ENCODE measurements at places on chromosomes 7 and 10.

GRCh38 chr10:44979281-44980191 is 927 bp upstream of the DEPP1 start:
- no peak for DNase-seq

DNA sequence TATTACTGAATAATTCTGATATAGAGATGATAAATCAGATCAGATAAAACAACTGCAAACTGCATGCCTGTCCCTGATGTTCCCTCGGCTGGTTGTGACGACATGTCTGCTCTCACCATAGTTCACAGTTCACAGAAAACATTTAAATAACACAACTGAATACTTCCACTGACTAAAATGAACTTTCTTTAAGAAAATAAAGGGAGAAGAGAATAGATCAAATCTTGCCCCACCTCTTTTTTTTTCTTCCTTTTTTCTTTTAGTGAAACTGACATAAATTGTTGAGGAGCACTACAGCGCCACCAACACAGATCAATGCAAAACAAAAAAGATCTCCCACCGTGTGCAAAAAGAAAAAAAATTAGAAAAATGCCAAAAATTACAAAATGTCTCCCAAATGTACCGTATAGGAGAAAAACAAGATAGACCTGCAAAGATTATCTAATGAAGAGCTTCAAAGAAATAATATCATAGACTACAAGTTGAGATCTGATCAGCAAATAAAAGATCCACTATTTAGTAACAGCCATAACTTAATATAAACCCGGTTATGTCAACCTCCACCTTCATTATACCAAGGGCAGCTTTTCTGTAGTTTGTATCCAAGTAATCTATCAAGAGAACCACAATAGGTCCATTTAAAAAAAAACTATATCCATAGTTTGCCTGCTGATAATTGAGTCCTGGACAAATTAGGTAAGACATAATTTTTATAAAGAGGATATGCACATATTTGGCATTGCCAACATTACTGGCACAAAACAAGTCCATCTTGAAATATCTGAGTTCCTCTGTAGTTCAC is 30.7 kb upstream of the EPC1 start:
- DNase-seq = no peak

DNA sequence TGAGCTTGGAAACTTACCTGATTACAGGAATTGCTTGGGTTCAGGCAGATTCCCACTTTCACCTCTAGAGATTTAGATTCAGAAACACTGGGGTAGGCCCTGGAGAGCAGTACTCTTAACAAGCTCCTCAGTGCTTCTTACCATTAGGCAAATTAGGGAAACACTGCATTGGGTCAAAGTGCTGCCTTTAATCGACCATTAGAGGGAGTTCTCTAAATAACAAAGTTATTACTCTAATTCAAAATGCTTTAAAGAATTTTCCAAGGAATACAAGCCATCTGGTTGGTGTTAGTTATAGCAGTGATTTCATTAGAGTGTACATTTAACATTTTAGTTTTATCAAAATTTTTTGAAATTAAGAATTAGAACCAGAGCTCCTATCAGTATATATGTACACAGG is 324.5 kb downstream of the GFRA1 start:
- no peak for DNase-seq

- no peak for DNase-seq
These were observed 53.9 kb upstream of the NFE2L3 start for GRCh38 chr7:26097837-26098668.

- no peak for DNase-seq
These were observed 73.4 kb downstream of the OR13A1 start for GRCh38 chr10:45241865-45242520.

DNA sequence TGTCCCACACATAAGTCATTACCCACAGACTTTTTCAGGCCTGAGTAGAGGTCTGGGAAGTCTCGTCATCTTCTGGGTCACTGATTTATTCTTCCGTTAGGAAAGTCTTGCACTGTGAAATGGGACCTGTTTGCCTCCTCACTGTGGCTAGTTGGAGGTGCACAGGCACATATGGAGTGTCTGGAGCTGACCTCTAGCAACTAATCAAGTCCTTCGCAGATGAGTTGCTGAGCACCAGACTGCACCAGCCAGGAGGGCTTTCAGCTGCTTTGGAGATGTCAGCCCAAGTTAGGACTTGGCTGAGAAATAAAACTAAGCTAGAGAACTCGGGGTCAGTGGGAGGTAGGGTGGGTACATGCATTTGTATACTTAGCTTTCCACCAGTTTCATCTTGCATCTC is 578.0 kb downstream of the GRID1 start:
- no peak for DNase-seq

DNA sequence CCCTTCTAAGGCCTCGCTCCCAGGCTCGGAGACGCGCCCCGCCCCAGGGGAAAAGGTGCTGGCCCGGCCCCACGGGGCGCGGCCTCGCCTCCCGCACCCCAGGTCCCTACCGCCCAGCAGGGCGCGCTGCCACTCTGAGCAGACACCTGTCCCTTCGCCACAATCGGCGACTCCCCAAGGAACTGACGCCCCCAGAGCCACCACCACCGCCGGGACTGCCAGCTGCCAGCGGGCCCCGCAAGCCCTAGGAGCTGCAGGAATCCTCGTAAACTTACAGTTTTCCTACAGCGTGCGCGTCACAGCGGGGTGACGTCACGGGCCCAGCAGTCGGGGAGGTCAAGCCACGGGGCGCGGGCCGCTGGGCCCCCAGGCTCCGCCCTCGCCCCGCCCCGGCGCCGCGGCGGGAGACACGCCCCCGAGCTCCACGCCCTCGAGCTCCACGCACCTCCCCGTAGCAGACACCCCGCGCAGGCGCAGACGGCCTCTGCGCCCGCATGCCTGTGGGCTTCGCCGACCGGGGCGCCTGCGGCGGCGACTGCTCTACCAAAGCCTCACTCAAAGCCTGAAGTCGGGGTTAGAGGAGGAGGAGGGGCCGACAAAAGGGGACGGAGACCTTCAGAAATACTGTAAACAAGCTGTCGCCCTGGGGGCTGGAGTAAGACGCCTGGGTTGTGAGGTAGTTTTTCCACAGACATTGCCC is at the start of gene ZNF438:
Gene ZNF438 (minus strand): TSS at position 308 of the 700 bp plus-strand sequence. CDS start 154,831 bp downstream, outside the sequence.
- peak; percentile 90 for DNase-seq

DNA sequence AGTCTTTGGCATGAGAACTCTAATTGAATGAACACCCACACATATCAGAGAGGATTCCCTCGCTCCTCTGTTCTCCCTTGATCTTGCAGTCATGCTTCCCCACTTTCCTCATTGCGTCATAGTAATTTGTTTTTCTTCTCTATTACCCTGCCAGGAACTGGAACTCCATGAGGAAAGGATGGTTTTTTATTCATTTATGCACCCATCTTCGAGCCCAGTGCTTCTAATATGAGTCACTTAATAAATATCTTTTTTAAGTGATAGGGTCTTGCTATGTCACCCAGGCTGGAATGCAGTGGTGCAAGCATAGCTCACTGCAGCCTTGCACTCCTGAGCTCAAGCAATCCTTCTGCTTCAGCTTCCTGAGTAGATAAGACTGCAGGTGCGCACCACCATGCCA is 83.5 kb downstream of the OTUD1 start:
- DNase-seq = no peak

DNA sequence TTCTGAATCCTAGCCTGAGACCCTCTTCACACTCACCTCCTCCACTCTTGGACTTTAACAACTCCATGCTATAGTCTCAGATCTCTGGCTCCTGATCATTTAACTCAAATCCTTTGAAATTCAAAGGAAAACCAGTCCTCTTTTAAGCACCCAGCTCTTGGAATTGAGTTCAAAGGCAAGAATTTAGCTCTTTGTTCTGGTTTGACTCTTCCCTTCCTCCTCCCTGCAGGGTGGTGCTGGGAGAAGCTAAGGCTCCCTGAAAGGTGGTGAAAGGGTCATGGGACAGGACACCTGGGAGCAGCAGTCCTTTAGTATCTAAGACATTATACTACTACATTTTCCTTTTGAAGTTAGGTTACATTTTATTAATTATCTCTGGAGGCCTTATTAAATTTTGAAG is 259.4 kb downstream of the CCSER2 start:
- DNase-seq = no peak

- no peak for DNase-seq
These were observed 83.3 kb upstream of the DNAJC1 start for GRCh38 chr10:22086730-22087401.

GRCh38 chr7:31126976-31127375 is 74.9 kb downstream of the ADCYAP1R1 start:
- no peak for DNase-seq

DNA sequence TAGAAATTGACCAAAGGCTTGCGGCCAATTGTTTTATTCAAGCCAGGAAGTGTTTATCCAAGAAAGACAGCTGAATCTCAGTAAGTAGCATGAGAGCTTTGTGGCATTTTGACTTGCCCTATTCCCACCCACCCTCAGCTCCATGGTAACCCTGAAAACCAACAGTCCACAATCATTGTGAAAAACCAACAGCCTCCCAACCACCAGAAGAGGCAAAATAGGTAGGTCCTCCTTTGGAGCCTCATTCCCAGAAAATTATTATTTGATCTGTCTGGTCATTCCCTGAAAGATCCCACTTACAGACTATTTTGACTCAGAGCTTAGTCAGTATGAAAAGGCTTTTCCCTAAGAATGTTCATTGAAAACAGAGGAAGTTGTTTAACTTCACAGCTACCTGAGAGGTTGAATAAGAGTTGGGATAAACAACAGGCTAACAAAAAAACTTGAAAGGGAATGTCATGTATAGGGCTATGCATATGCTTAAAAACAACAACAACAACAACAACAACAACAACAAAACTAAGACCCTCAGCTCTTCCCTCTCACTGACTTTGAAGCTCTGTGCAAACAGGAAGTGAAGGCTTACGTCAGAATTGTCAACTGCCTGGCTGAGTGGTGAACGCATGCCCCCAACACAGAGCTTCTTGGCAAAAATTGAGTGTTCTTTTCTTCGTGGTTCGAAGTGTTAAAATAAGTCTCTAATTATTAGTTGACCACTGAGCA is 11.2 kb downstream of the KPNA7 start:
- no peak for DNase-seq

GRCh38 chr7:22607180-22607579 is 107.2 kb upstream of the STEAP1B start:
- DNase-seq = no peak

DNA sequence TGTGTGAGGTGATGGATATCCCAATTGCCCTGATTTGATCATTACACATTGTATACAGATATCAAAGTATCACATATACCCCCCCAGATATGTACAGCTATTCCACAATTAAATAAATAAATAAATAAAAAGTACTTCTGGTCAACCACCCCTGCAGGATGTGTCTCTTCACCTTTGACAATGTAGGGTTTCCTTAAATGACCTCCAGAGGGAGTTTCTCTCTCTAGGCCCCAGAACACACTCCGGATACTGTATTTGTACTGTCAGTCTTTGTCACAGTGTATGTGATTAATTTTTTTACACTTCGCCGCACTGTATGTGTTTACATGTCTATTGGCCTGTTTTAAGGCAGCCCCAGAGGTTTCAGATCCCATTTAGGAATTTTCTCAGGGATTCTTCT is 123.6 kb downstream of the ADCYAP1R1 start:
- no peak for DNase-seq

GRCh38 chr7:155987681-155988235 is 175.5 kb upstream of the SHH start:
- no peak for DNase-seq

DNA sequence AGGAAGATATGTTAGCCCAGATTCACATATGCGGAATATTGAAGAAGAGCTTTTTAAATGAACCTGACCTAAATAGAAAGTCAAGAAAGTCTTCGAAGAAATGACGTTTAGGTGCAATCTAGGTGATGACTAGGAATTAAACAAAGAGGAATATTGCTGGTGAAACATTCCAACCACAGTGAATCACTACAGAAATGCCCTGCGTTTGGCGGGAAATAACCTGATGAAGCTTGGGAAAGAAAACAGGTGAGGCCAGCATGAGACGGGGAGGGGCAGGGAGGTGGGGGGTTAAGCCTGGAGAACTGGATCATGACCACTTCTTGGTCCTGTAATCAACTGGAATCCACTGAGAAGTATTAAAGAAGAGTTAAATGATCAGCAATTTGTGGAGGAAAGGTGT is 299.4 kb upstream of the VSTM2A start:
- no peak for DNase-seq

- DNase-seq = no peak
These were observed 133.7 kb upstream of the CAV2 start for GRCh38 chr7:116365797-116366196.

- no peak for DNase-seq
These were observed 67.6 kb downstream of the PAX2 start for GRCh38 chr10:100812978-100813377.

DNA sequence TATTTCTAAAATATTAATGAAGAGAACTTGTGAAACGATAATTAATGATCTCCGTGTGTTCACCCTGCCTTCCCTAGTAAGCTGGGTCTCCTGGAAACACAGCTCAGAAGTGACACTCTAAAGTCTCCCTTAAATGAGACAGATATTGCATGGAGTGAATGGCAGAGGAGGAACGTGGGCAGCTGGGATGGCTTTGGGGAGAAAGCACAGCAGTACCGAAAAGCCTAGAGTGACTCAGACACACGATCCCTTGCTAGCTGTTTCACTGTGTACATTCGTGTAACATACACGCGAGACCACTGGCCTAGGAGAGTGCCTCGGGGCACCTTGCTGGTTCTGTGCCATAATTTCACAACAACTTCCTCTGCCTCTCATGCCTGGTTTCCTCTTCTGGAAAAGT is 199.9 kb upstream of the TCERG1L start:
- no peak for DNase-seq

- no peak for DNase-seq
These were observed 161.4 kb downstream of the GPAM start for GRCh38 chr10:112022196-112022595.

- no peak for DNase-seq
These were observed 67.2 kb upstream of the CAMK2B start for GRCh38 chr7:44392618-44393010.

GRCh38 chr10:62699148-62699547 is 105.4 kb upstream of the ADO start:
- no peak for DNase-seq

GRCh38 chr10:23358357-23358756 is 13.8 kb upstream of the C10orf67 start:
- no peak for DNase-seq

- DNase-seq = no peak
These were observed 70.5 kb downstream of the SEMA3A start for GRCh38 chr7:84123965-84124547.

DNA sequence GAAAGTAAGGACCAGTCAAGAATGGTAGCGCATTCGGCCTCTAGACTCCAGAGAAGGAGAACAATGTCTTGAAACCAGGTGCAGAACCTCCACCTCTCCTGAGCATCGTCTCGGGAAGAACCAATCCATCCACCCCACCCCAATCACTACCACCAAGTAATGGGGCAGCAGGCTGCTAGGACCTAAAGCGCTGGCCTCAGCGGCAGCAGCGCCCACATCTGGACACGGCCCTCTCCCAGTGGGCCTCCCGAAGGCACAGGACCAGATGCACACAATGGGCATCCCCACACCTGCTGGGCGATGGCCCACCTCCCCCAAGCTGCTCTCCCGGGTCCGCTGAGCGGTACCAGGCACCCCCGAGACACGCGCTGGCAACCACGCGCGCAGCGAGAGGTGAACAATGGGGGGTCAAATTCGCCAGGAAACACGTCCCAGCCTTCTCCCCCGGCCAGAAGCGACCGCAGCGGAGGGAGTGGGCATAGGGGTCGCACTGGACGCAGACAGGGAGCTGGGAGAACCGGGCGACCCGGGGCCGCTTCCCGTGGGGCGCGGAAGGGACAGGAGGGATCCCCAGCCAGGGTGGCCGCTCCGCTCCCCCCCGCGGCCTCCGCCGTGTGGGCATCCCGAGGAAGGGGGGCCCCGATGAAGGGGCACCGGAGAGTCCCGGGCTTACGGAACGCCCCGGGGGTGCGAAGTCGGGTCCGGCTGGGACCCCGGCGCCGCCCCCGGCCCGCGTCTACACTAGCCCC is 506 bp downstream of the CTTNBP2 start:
- DNase-seq = no peak

GRCh38 chr7:100602889-100603725 is 944 bp downstream of the PCOLCE start:
- DNase-seq = no peak
